ENCODE measurements at places on chromosomes 12 and 14.

- no peak for DNase-seq
These were observed 2.5 kb downstream of the AJUBA start for GRCh38 chr14:22979748-22980392.

DNA sequence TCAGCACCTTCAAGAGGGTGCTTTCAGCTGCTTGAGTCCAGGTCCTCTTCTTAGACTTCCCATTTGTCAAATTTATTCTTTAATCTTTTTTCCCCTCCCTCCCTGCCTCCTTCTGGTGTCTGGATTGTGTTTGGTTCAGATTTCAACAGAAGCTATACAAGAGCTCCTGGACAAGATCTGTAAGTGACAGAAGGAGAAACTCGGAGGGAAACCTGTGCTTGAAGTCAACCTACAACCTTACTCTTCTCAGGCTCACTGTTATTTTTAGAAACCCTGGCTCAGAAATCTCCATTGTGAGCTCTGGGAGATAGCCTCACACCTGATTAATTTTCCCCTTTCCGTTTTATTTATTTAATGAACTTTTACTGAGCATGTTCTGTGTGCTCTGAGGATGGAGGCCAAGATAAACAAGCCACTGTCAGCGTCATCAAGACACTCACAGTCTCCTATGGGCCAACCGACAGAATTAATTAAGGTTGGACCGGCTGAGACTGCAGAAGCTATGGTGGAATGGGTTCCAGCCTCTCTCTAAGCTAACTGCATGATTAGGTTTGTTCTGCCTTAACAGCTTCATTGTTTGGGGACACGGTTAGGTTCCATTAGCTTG is 13.5 kb downstream of the PDE1B start:
- no peak for DNase-seq

DNA sequence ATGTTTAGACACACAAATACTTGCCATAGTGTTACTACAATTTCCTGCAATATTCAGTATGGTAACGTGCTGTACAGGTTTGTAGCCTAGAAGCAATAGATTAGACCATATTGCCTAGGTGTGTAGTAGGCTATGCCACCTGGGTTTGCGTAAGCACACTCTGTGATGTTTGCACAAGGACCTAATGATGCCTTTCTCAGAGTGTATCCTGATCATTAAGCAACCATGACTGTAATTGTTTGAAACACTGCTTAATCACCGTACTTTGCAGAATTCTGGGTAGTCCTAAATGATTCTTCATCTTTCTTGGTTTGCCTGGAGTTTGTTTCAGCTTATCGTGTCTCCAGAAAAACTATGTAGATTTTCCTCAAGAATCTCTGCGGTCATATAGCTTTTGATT is 11.2 kb upstream of the TCP11L2 start:
- DNase-seq: no peak

GRCh38 chr14:77026930-77027537 is 1.5 kb downstream of the IRF2BPL start:
- DNase-seq: no peak

DNA sequence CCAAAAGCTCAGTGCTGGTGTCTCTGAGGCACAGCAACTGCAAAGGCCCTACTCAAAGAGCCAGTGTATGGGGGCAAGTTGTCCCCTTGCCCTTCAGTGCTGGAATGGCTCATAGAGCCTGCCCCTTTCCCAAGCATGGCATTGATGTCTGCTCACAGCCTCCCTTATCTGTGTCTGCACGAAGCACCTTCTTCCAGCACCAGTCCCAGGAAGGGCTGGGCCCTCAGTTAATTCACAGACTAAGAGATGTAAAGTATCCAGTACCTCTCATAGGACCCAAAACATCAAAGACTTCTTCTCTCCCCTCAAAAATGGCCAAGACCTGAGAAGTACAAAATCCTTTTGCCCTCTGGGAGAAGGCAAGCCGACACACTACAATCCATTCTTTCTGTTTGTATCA is 1.6 kb upstream of the CMAS start:
- no peak for DNase-seq

GRCh38 chr12:95481072-95481471 is 7.1 kb downstream of the METAP2 start:
- no peak for DNase-seq

- DNase-seq: no peak
These were observed 194.4 kb downstream of the KIF26A start for GRCh38 chr14:104332634-104333270.

DNA sequence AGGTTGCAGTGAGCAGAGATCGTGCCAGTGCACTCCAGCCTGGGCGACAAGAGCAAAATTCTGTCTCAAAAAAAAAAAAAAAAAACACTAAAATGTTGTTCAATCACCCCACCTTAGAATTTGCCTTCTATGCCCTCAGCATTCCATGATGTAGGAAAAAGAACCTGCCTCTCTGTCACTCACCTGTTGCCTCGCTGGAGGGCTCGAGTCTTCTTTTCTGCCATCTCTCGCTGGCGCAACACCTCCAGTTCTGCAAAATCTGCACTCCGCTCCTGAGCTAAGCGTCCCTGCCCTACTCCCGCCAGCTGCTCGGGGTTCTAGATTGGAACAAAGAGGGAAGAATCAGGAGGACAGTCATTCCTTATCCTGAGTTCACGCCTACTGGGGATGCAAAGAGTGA is 17.9 kb downstream of the TIMELESS start:
- DNase-seq: no peak

GRCh38 chr12:27814851-27815591 is 35.0 kb upstream of the MANSC4 start:
- no peak for DNase-seq

DNA sequence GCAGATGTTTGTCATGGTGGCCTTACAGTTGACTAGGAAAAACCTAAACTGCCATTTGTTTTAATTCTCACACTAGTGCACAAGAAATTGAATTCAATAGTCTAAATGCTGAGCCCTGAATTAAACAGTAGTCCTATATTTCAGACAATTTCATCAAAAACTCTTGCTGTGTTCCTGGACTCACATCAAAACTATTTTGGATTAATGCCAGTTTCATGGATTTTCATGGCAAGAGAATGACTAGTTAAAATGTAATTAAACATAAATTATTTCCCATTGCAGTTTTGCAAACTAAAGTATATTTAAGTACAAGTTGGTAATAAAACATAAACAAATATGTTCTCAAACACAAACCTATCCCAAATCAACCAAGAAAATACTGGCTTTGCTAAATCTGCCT is 468.0 kb upstream of the PRICKLE1 start:
- no peak for DNase-seq

GRCh38 chr12:57498132-57498502 is 10.2 kb downstream of the MARS1 start:
- DNase-seq: no peak

- DNase-seq: no peak
These were observed 80.9 kb downstream of the RPS6KA5 start for GRCh38 chr14:90979515-90979914.

DNA sequence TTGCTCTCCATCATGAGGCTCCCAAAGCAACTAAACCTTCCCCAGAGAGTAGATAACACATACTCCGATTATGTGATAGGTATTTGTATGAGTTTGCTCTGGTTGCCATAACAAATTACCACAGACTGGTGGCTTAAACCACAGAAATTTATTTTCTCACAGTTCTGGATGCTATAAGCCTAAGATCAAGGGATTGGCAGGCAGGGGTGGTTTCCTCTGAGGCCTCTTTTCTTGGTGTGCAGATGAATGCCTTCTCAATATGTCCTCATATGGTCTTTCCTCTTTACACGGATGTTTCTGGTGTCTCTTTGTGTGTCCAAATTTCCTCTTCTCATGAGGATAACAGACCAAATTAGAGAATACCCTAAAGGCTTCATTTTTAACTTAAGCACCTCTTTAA is 285.8 kb upstream of the GRIP1 start:
- no peak for DNase-seq

DNA sequence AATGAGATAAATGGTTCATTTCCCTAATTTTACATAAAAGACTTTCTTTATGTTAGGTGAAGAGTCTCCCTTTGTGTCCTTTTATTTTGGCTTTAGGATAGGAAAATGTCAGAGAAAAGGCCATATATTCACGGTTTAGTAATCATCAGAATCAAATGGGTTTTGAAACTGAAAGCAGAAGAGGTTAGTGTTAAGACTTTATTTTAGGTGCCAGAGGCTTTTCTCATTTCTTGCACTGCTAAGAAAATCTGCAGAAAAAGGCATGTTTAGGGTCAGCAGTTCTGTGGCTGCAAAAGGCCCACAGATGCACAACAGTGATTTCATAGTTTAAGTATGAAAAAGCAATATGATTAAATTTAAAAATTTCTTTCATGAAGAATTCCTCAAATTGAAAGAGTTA is 80.4 kb upstream of the SINHCAF start:
- DNase-seq: no peak

GRCh38 chr12:106487664-106488063 is 95.1 kb upstream of the RFX4 start:
- DNase-seq: no peak
